ENCODE measurements at places on chromosomes 2 and 18.

DNA sequence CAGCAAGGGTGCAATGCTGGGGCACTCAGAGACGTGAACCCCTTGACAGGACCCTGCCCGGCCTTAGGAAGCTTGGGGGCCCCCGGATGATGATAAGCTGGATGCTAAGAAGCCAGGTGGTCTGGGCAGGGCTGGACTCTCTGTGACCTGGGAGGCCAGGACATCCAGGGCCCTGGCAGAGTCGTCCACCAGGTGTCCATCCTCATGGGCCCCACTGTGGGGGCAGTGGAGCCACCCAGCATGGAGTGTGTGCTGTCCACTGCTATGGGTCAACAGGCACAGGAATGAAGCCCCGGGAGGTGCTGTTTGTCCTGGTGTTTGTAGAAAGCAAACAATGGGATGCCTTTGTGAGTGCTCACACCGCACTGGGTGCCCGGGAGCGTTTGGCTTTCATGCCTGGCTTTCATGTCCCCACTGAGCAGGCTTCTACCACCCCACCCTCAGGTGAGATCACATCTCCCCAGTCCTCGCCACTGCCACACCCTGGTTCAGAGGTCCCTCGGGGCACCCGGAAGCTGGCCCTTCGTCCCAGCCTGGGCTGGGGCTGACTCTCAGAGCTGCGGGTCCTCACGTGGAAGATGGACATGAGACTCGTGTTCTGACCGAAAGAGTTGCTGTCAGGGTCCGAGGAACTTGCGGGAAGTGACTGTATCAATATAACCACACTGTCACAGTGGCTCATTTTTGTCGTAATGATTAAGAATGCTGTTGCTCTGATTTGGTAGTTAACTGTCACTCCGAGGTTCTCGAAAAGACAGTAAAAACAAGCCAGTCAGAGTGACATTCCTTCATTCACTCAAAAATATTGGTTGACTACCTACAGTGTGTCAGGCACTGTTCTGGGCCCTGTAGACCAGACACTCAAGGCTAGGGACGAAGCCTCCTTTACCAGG lies 53.3 kb downstream of the INHBB start:
- DNase-seq, result peak; percentile 57

GRCh38 chr2:129056309-129056958 lies 737.8 kb upstream of the HS6ST1 start:
- peak; percentile 82 for DNase-seq

DNA sequence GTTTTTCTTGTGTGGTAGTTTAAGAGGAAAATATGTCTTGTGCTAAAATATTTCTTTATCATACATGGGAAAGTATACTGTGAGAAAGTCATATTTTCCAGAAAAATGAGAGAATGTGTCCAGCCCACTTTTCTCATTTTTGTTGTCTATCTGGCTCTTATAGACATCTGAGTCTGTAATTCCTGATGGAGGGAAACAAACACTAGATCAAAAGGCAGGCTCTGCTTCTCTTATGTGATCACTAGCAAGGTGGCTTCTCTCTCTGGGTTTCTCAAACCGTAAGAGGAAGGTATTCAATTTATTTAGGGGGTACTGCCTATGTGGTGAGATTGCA lies 40.0 kb upstream of the PEX13 start:
- DNase-seq, result no peak

DNA sequence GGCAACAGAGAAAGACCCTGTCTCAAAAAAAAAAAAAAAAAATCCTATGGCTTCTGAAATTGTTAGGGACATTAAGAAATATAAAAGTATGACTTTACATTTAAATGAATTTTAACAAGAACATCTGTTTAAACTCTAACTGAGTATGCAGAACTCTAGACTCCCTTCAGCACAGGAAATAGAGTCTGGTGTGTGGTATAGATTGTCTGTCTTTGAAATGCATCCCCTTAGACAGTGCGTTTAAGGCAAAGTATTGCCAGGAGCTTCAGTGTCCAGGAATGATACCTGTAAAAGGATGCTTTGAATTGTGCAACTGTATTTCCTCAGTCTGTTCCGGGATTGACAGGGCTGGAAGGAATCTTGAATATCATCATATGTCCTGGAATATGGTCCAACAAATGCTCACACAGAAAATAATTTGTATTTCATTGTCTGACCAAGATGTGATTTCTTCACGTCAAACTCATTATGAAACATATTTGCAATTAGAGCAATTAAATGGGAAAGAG lies 133.0 kb upstream of the RASGRP3 start:
- DNase-seq, result no peak

DNA sequence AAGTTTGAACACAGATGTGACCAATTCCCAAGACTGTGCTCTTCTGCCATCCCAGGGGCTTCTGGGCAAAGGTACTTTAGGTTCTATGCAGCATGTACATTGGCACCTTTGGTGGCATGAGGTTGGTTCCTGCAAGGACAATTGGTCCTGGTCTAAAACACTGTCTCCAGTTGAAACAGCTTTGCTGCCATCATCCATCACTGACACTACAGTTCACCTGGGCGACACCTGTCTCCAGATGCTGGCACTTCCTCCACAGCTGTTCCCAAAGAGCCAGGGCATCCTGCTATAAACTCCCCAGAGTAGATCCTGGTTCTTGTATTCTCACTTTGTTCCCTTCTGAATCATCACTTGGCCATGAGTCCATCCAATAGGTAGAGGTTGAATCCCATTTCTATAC lies 60.6 kb downstream of the FHOD3 start:
- no peak for DNase-seq

GRCh38 chr2:70959851-70960832 lies 18.3 kb upstream of the ANKRD53 start:
- no peak for DNase-seq

- DNase-seq, result peak; percentile 72
These were observed 38.3 kb downstream of the ITGA6 start for GRCh38 chr2:172465417-172466334.

DNA sequence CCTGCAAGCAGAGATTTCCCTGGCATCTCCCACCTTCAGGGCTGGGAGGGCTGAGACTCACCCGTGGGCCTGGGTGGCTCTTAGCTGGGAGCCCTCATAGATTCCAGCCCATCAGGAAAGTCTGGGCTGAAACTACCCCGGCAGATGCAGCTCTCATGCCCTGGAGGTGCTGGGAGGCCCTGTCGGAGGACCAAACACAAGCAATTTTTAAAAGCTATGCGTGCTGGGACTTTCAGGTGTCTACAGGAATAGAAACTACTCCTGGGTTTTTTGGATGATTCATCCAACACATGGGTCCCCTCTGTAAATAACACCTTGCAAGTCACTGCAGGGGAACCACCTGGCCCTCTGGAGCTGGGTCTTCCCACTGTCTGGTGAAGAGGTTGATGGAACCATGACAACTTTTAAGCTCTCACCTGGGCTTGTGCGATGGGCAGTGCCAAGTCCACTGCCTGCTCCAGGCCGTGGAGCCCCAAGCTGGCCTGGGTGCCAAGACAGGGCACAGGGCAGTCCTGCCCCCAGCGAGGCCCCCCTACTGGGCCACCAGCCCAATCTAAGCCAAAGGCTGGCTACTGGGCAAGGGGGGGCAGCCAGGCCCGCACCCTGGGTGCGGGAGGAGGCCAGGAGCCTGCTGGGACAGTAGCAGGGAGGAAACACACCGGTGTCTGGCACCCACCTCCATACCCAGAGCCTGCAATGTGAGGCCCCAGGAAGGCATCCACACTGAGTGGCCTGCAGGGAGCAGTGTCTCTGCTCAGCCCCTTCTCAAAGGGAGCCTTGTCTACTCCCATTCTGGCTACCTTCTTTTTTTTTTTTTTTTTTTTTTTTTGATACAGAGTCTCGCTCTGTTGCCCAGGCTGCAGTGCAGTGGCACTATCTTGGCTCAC lies 1.1 kb upstream of the GPR55 start:
- DNase-seq, result peak; percentile 67

- no peak for DNase-seq
These were observed 18.8 kb upstream of the CCDC195 start for GRCh38 chr2:224734949-224735348.

DNA sequence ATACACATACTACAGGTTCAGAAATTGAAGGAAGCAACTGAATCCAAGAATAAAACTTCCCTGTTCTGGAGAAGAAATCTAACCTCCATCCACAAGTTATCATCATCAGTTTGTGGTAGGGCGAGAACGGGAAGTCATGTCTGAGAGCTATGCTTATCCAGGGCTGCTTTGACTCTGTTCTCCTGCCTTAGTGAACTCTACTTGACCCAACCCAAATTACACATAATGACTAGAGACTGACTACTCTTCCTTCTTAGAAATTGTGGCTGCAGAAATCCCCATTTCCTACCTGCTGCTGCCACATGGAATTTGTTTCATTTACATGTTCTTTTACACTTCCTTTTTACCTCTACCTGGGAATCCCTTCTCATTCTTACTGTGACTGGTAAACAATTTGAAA lies 1102.6 kb upstream of the PIK3C3 start:
- DNase-seq, result no peak

DNA sequence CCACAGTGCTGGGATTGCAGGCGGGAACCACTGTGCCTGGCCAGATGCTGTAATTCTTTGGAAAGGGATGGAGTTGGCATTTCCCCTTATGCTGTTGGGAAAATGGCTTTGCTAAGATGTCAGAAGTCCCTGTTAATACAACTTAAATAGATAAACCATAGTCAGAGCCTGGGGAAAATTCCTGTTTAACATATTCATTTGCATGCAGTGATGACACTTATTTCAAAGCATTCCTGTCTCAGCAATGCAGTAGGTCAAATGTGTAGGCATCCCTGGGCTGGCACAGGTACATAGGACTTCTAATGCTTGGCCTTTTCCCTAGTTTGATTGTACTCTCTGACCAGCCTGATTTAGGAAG lies 38.6 kb downstream of the RAMP1 start:
- DNase-seq, result no peak

- no peak for DNase-seq
These were observed 129.3 kb downstream of the ZNF236 start for GRCh38 chr18:76951456-76952247.

DNA sequence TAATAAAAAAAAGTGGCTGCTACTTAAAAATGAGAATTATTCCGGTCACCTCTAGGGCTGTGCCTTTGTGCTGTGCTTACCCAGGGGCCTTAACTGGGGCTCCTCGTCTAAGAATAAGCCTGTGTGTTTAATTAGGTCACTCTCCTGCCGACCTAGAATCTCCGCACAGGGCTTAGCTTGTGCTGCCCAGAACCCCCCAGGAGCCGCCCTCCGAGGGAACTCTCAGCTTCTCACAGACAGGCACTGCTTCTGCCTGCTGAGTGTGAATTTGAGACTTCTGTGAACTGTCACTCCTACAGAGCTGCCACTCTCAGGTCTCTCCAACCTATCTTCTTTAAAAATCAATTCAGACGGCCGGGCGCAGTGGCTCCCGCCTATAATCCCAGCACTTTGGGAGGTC lies 11.9 kb upstream of the NT5DC4 start:
- DNase-seq, result no peak

GRCh38 chr2:69017835-69018234 lies 4.9 kb downstream of the ANTXR1 start:
- DNase-seq, result no peak

DNA sequence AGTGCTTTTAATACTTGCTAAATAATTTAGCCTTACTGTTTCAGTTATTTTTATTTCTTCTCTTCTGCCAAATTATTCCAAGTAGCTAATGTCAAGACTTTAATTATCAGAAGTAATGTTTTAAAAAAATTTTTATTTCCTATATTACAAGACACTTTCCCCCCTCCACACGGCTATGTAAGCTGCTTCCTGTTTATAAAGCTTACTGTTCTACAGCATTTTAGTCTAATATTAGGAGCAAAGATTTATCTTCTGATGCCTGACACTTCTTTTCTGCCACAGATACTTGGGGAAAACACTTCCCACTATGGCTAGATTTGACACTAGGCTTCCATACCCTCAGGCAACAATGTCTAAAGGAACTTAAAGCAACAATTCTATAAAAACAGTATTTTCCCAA lies 62.3 kb downstream of the ROCK1 start:
- DNase-seq, result no peak

All from islet precursor cell (in vitro differentiated cells).